Stimulated activated CD4-positive, alpha-beta T cell treated with anti-CD3 and anti-CD28 coated beads, Interleukin-15, amount 100 ng/mL, for 48 hours (primary cell): ENCODE measurements at places on chromosomes 16 and 17.

DNA sequence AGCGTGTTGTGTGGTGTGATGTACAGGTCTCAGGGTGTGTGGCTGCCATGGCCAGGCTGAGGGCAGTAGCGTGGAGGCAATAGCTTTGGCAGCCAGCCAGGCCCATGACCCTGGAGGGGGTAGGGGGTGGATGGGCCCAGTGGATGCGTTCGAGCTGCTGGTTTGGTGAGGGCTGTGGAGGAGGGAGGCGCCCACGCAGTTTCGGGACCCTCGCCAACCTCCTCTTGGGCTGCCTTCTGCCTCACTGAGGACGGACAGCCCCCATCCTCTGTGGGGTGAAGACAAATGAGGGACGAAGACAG lies 238.6 kb upstream of the GSE1 start:
- DNase-seq = no peak

DNA sequence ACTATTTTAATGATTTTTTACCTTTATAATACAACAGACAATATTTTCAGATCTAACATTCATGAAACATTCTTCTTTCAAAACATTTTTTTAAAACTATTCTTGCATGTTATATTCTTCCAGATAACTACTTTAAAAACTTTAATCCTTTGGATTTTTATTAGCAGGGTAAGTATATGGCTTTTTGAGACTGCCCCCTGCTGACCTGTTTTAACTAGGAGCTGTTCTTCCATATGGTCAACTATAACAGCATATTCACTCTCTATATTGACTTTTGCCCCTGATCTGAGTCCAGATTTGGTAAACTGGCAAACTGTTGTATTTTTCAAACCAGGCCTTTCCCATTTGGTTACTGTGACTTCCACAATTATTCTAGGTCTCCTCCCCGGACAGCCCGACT lies 16.5 kb downstream of the ZNF18 start:
- DNase-seq = no peak

DNA sequence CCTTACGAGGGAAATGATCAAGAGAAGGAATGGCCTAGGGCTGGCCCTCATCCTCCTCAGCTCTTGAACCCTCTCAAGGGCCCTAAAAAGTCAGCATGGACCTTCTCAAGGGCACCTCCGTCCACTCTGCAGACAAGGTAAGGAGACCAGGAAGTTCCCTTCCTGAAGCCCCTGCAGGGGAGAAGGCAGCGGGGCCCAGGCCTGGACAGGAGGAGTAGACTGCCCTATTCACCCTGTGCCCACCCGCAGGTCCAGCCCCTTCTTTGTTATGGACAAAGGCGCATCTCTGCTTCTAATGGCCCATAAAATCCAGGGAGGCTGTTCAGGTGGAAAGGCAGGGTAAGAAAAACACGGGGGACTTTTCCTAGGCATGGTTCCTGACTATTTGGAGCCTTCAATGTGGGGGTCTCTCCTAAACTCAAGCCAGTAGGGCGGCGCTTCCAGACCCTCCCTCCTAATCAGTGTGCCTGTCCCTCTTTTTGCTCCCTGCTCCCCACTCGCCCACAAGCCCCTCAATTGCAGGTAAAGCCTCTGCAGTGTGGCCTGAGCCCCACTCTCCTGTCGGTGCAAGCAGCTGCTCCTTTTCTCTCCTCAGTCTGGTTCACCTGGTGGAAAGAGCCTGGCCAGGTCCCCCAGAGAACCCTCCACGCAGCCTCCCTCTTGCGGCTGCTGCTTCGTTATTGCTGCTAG lies 28.2 kb downstream of the AXIN2 start:
- DNase-seq = no peak

GRCh38 chr17:46727572-46728348 lies 90.7 kb downstream of the WNT3 start:
- no peak for DNase-seq

GRCh38 chr17:37642681-37643080 lies 565 bp downstream of the DDX52 start:
- DNase-seq = no peak

GRCh38 chr17:80558046-80558445 lies 13.4 kb downstream of the RPTOR start:
- peak; percentile 24 for DNase-seq

GRCh38 chr17:70794738-70795137 lies 625.4 kb downstream of the KCNJ2 start:
- DNase-seq = no peak

DNA sequence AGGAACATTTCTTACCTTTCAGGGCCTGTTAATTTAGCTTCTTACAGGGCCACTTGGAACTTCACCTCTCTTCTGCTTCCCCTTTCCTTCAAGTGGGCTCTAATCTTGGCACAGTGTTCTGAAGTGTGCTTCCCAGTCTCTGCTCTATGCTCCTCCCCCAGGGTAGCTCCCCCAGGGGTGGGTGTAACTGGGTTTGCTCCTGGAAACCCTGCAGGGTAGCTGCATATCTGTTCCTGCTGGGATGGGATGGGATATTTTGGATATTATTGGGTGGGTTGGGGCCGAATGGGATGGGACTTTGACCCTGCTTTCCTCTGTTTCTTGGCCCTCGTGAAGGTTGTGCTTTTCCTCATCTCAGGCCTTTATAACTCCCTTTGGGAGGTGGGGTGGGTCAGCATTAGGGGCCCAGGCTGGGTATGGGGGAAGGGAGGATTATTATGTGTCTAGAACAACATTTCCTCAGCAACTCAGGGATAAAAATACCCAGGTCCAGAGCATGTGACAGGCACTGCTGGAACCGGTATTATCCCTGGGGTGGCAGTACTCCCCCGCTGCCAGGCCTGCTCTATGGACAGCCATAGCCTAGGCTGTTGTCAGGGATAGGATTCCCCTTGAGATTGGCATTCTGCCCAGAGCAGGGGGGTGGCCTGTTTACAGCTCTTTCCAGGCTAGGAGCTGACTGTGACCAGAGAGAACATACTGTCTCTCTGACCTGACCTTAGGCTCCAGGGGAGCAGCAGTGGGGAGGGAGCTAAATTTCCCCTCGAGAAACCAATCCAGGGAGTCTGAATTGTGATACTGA lies 5.0 kb downstream of the NFE2L1 start:
- DNase-seq = no peak
